ENCODE measurements at places on chromosomes 6 and 20. TPM values are rescaled to one million over a fixed set of nuclear protein-coding genes. Genes with fewer than 3 reads are reported as not detected.

- DNase-seq = peak; percentile 86
Observed at GRCh38 chr6:36599791-36600209, 5.6 kb downstream of the SRSF3 start.

GRCh38 chr6:155177363-155177961 is 86.4 kb upstream of the CLDN20 start:
- DNase-seq = peak; percentile 65

- peak; percentile 53 for DNase-seq
Observed at GRCh38 chr6:20542927-20543602, 8.8 kb downstream of the CDKAL1 start.

GRCh38 chr6:57252975-57253374 is 30.9 kb upstream of the RAB23 start:
- DNase-seq = no peak

- no peak for DNase-seq
Observed at GRCh38 chr6:53731866-53732636, 62.8 kb upstream of the LRRC1 start.

GRCh38 chr6:2120912-2121311 is 124.5 kb downstream of the GMDS start:
- no peak for DNase-seq

DNA sequence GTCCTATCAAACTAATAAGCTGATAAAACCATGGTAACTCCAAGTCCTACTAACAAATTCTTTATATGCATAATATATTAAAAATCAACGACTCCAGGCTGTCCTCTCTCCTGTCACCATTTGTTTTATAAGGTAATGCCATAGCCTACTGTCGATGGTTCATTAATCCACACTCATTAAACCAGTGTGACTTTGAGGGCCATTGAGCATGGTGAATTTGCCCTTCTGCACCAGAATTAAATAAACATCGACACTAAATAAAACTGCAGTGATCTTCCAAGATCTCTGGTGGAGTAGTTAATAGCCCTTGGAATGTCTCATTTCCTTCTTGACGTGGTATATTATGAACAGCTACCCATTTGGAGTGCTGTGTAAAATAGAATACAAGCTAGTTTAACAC is 358.5 kb downstream of the CBLN4 start:
- no peak for DNase-seq

DNA sequence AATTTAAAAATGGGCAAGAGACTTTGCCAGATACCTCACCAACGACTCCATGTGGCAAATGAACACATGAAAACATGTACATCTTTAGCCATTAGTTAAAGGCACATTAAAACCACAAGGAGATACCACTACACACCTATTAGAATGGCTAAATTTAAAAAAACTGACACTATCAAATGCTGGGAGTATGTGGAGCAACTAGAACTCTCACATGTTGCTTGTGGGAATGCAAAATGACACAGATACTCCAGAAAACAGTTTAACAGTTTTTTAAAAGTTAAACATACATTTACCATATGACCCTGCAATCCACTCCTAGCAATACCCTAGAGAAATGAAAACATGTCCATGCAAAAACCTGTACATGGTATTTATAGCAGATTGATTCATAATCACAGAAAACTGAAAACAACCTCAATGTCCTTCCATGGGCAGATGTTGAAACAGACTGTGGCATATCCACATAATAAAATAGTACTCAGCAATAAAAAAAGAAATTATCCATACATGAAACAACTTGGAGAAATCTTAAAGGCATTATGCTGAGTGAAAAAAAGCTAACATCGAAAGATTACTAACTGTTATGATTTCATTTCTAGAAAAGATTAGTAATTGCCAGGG is 1.9 kb downstream of the RAB23 start:
- DNase-seq = no peak

DNA sequence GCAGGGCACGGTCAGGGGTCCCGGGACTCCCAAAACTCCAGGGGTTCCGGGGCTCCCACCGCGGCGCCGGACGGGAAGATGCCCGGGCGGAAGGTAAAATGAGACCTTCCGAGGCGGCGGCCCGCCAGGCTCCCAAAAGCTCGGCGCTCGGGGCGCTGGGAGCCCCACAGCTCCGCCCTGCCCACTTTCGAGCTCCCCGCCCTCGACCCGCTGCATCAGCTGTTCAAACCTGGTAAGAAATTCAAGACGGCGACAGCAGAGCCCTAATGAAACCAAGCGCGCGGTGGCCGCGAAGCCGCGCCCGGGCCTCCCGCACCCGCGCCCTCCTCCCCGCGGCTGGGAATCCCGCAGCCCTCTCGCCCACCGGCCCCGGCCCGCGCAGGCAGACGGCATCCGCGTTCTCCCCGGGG is 369 bp downstream of the SLC4A11 start:
- DNase-seq = peak; percentile 73

DNA sequence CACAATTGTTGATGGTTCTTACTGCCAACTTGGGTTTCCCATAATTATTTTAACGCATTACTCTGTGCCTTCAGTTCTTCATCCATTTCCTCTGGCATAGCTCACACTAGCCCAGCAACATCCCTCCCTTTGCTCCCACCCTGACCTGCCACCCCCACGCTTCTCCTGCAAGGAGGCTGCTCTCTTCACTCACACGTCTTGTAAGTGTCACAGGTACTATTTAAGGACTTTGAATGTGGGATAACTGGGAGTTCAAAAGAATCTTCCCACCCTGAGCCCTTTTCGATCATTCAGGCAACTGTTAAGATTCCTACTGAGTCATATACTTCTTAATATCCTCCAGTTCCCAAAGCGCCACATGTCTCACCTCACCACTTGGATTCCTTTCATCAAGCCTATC is 95.4 kb downstream of the PXDC1 start:
- DNase-seq = no peak

DNA sequence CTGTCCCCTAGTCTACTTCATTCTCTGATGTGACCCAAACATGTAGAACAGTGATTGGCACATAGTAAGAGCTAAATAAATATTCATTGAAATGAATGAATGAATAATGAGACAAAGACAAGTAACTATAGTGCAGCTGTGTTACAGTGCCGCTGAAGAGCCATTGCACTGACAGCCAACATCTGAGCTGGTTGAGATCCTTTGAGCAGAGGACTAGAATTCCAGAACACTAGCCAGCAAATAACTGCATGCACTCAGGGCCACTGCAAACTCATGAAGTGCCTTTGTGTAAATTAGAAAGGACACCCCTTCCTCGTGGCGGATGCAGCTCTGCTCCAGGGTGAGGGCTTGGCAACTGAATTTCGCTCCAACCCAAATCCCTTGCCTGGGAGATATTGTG is 230.3 kb upstream of the CDYL start:
- DNase-seq = no peak

GRCh38 chr20:63570281-63571086 is 3.6 kb downstream of the HELZ2 start:
- DNase-seq = no peak

HECA gene
- total RNA-seq = 63.4 TPM
